T-helper 1 cell (primary cell): ENCODE measurements at places on chromosomes 6 and 20.

DNA sequence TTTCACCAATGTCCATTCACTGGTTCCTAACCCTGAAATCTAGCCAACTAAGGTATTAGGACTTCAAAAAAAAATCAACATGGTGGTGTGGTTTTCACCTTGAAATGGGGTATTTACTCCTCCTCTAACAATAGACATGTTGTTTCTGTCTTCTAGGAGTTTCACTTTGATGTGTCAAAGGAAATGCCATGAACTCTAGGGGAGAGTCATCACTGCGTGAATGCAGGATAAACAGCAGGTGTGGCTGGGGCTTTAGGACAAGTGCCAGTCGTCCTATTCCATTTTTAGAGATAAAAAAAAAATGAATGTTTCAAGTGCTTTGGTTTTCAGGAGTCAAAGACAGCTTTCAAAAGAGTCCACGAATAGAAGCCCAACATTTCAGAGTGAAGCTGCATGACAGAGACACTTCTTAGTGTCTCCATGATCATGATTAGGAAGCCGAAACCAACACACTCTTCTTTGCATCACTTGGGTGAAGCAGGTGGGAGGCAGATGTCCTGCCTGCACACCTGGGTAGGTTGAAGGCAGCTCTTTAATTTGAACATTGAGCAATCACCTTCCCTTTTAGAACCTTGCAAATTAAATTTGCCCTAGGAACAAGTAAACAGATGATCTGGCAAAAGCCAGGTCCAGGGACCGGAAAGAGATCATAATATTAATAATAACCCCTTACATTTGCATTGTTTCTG is 328.5 kb upstream of the PRDM1 start:
- no peak for DNase-seq

DNA sequence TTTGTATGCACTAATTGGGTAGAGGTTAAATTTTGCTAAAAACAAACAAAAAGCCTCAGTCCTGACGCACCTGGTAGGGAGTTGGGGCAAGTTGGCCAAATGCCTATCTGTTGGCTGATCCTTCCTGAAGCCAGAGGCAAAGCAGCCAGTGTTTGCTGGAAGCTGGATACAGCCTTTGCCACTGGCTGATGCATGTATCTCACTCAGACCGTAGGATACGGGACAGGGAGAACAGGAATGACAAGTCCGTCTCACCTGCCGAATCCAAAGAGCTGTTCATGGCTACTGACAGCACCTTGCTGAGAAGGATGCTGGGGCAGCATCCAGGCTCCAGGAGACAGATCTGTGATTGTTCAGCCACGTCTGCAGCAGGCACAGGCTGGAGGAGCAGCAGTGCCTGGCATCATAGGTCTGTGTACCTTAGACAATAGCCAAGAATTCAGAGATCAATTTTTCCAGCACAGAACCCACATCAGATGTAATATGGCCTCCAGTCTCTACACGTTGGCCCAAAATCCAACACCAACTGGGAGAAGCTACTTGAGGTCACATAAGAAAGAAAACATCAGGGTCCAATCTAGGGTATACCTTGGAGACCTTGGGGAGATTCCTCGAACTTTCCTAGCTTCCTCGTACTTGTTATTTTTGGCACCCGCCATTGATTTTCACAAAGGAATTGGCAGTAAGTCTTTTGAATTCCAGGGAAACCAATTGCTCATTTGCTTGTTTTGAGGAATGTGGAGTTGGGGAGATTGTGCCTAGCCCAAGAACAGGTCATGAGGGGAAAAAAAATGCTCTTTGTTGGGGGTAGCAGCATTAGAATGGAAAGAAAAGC is 108.5 kb upstream of the ARMC2 start:
- DNase-seq = no peak

GRCh38 chr6:27867051-27867944 is 44.9 kb downstream of the OR2B2 start:
- DNase-seq = peak; percentile 35

DNA sequence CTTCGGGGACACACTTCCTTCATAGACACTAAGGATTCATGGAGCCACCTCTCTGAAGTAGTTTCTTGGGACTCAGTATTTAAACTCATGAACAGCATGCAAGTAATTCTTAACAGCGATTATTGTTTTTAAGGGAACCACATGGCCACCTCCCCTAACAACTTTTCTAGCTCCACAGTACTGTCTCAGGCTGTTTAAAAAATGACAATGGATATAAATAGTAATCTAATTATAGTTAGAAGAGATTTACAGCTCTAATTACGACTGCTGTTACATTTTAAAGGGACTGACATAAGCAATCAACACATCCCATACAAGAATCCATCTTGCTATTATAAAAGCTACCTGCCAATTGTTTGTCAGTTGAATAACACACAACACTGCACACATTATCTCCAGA is 72.1 kb upstream of the HDGFL1 start:
- DNase-seq = no peak
